Activated CD4-positive, alpha-beta T cell treated with anti-CD3 and anti-CD28 coated beads, Interleukin-2, amount 50 U/mL, for 16 hours (primary cell): ENCODE measurements at places on chromosomes 13 and 19.

DNA sequence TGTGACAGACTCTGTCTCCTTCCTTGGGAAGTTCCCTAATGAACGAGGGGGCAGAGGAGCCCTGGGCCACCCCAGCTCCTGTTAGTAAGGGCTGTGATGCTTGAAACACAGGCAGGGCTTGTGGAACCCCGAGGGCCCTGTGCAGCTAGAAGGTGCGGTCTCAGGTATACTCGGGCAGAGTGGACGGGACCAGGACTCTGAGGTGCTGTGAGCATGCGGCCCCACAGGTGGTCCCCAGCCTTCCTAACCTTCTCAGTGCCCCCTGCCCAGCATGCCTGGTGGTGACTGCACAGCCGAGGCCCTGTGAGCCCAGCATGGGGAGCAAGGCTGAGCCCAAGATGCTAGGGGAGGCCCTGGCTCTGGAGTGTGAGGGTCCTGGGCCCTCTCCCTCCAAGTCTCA lies 4.0 kb upstream of the SIGLEC8 start:
- DNase-seq = no peak

DNA sequence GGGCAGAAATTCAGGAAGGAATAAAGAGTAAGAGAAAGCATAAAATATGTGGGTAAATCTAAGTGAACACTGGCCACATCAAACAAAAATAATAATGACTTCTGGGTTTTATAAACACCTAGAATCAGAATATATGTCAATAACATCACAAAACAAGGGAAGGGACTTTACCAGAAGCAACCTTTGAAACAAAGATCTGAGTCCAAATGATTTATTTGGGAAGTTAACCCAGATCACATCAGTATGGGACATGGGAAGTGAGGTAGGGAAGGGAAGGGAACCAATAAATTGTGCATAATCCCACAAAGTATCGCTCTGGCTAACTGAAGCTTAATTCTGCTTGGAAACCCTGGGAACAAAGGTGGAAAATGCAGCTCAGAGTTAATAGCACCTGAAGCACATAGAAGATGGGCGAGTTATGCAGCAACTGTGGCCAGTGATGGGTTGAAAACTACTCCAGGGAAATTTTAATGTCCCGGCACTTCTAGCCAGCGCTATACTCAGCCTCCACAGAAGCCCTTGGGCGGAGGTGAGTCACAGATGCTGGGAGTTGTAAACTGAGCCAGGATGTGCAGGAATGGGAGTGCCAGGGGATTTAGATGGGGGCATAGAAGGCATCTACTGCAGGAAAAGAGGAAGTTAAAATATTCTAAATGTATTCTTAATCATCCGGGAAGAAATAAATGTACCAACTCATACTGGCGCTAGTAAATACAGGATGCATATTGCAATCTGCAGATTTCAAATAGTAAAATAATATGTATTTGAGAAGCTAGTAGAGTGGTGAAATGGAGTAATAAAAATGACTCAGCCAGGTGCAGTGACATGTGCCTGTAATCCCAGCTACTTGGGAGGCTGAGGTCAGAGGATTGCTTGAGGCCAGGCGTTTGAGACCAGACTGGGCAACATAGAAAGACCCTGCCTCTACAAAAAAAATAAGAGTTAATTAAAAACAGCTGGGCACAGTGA lies 34.2 kb upstream of the CEBPG start:
- DNase-seq = no peak

DNA sequence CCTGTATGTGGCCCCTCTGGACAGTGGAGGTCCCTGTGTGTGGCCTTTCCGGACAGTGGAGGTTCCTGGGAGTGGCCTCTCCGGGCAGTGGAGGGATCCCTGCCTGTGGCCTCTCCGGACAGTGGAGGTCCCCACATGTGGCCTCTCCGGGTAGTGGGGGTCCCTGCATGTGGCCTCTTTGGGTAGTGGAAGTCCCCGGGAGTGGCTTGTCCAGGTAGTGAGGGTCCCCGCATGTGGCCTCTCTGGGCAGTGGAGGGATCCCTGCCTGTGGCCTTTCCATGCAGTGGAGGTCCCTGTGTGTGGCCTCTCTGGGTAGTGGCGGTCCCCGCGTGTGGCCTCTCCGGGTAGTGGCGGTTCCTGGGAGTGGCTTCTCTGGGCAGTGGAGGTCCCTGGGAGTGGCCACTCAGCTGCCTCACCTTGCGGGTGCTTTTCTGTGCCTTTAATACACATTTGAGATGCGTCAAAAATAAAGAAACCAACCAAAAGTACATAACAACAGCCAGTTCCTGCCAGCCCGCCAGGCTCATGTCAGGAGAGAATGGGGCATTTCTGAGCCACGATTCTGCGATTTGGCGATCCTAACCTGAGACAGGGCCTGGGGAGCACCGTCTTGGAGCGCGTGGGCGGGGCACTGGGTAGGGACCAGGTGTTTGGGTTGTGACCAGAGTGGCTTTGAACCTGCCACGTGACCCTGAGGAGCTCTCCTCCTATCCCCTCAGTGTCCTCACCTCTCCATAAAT lies 194.7 kb downstream of the ZNF536 start:
- no peak for DNase-seq

DNA sequence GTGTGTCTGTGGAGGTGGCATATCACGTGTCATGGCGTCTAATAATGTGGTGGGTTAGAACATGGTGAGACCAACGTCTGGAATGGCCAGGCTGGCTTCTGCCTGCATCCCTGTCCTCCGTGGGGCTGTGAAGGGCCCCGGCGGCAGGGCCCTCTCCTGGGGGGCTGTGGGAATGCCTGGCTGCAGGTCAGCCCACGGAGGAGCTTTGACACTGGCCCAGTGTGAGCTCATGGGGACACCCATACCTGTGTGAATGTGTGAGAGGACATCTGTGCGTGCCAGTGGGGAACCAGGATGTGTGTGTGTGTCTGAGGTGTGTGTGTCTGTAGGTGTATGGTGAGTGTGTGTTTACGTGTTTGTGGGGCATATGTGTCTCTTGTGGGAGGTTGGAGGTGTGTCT lies 300.1 kb downstream of the TEX29 start:
- DNase-seq = no peak

- no peak for DNase-seq
Measured at GRCh38 chr13:55543053-55543452, 1597.7 kb upstream of the PRR20A start.

GRCh38 chr19:39212375-39212742 lies 8.3 kb upstream of the SYCN start:
- DNase-seq = peak; percentile 64

DNA sequence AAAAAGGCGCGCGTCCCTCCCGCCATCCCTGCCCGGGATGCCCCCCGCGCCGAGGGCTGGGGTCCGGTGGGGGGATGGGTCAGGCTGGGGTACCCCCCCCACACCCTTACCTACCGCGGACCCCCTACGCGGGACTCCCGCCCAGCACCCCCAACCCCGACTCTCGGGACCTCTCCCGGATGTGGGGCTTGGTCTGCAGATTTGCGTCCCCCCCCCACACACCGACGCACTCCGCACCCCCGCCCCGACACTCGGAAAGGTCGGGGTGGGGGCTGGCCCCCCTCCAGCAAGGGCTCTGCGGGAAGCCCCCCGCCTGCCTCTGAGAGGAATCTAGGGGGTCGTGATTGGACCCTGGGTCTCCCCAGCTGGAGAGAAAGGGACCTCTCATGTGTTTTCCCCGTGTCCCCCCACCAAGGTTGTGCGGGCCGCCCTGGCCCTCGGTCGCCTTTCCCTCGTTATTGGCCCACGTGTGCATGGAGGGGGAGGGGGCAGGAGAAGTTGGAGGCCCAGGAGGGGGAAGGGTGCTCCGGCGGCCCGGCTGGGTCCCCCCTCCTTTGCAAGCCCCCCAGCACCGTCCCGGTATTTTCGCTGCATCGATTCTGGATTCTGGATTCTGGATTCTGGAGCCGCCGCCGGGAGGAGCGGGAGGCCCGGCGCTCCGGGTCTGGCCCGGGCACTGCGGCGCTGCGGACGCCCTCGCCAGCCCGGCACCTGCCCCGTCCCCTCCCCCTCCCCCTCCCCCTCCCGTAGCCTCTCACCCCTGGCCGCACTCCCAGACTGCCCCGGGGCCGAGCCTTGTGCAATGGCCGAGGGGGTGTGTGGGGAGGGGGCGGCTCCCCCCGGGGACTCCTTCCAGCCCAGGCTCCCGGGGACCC lies 607 bp downstream of the NFIC start:
- no peak for DNase-seq

GRCh38 chr19:47514151-47514868 lies 553 bp downstream of the NAPA start:
- DNase-seq = no peak

DNA sequence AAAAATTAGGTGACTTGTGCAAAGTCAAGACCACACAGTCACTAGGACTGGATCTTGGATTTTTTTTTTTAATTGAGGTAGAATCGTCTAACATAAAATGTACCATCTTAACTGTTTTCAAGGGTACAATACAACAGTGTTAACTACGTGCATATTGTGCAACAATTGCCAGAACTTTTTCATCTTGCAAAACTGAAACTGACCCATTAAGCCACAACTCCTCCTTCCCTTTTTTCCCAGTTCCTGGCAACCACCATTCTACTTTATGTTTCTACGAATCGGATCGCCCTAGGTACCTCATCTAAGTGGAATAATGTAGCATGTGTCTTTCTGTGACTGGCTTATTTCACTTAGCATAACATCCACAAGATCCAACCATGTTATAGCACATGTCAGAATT lies 37.5 kb upstream of the POMP start:
- no peak for DNase-seq

GRCh38 chr13:70098669-70099068 lies 9.0 kb upstream of the ATXN8OS start:
- DNase-seq = no peak

DNA sequence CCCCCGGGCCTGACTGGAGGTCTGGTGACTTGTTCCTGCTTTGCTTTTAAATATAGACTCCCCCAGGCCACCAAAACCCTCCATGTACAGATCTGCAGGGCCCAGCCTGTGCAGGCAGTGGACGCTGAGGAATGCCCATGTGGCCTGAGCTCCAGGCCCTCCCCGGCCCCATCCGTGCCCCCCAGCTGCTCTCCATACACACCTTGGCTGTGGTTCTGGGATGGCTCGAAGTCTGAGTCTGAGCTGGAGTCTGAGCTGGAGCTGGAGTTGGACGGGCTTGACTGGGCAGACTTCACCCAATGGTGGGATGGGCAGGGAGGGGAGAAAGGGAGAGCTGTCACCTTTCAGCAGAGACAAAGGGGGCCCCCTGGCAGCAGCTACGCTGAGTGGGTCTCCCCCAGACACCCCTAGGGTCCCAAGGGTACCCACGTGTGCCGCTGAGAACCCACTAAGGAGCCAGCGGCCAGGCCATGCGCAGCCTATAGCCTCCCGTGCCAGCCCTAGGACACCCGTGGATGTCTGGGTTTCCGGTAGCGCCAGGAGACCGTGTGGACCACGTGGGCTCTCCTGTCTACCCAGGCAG lies 61.9 kb downstream of the MLLT1 start:
- DNase-seq = no peak

GRCh38 chr13:27721681-27722080 lies 70.6 kb upstream of the GSX1 start:
- DNase-seq = no peak

- no peak for DNase-seq
Measured at GRCh38 chr13:112836940-112837339, 132.1 kb upstream of the MCF2L start.

DNA sequence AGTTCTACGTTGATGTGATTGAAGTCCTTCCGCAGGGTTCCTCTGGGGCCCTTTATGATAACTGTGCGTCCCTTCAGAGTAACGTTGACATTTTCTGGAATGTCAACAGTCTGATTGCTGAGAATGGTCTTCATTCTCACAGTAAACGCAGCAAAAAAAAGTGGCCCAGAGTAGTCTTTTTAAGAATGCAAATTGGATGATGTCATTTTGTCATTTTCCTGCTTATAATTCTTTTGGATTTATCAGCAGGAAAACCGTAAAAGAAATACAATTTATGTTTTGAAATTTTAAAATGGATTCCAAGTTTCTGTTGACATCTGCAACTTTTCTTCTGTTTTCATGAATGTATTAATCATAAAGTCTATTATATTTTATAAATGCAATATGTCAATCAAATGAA lies 14.8 kb downstream of the URI1 start:
- no peak for DNase-seq
